SW 1271 (cell line): ENCODE measurements at places on chromosomes 7 and 10.
A peak's percentile ranks its signal among the peaks of the same experiment; 100 is the strongest.

DNA sequence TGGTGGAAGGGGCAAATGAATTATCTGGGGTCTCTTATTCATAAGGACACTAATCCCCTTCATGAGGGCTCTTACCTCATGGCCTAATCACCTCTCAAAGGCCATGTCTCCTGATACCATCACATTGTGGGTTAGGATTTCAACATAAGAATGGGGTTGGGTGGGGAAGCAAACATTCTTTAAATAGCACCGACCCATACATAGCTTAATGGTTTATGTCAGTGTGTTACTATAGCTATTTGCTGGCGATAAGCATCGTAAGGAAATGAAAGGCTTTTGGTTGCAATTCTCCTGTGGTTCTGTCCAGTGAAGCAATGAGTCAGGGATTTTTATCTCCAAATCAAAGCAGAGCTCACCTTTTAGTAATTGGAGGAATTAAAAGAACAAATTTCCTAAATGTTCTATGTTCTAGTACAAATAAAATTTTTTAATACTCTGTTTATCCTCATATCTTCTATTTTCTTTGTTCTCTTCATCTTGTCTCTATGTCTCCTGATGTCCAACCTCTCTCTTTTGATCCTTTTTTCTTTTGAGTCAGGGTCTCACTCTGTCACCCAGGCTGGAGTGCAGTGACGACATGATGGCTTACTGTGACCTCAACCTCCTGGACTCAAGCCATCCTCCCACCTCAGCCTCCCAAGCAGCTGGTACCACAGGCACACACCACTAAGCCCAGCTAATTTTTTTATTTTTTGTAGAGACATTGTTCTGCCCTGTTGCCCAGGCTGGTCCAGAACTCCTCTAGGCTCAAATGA is 57.0 kb upstream of the GLCCI1 start:
- no peak for DNase-seq

- peak; percentile 98 for DNase-seq
Observed at GRCh38 chr7:55132890-55133551, 114.2 kb downstream of the EGFR start.

GRCh38 chr7:38222481-38223096 is 44.5 kb downstream of the STARD3NL start:
- peak; percentile 43 for DNase-seq

DNA sequence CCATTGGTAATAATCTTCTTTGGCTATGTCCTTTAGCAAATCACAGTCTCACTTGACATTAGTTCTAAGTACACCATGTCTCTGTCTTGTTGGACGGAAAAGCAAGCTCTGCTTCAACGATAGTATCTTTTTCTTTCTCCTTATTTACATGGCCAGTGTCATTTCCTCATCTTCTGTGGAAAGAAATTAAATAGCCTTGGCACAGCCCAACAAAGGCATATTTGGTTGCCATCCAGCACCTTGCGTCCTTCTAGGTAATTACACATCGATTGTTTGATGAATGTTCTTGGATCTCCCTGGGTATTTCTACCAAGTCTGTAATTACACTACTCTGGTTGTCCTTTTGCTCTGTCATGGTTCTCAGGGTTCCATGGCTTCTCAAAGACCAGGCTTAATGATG is 183.1 kb downstream of the CHN2 start:
- no peak for DNase-seq

DNA sequence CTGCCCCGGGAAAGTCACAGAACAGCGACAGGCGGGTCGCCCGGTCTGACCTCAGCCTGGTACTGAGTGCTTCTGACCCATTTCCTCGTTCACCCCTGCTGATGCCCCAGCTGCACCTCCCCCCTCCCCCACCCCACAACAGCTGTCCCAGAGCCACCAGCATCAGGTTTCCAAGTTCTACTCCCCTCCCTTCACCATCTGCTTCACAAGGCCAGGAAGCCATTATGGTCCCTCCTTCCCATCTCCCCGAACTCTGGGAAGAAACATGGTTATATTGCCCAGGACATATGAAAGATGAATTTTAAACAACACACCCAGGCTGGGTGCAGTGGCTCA is 301.9 kb upstream of the GALNT17 start:
- no peak for DNase-seq

GRCh38 chr7:30474893-30475292 is 3.7 kb downstream of the NOD1 start:
- no peak for DNase-seq

DNA sequence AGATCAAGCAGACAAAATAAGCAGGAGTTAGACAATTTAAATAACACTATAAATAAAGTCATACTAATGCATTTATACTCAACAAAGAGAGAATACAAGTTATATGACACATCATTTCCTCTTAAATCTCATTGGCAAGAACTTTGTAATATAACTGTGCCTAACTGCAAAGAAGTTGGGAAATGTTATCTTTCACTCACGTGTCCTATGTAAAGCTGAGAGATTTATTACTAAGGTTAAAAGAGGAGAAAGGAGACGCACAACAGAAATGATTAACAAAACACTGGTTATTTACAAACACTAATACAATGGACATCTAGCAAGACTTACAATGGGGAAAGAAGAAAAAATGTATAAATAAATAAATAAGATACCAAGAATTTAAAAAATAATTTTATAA is 12.7 kb upstream of the TMEM273 start:
- no peak for DNase-seq

GRCh38 chr7:51340029-51340838 is 23.6 kb upstream of the COBL start:
- no peak for DNase-seq

DNA sequence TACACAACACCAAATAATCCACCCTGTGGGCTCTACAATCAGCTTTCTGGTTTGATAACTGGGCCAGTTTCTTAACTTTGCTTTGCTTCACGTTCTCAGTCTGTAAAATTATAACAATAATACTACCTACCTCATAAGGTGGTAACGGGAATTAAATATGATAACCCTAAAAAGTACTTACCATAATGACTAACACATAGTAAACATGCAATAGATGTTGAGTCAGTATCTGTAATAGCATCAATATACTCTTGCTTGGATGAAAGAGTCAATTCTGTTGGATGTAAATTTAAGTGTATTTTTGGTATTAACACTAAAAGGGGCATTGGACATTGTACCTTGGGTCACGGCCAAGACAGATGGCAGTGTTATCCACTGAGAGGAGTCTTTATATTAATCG is 160.5 kb downstream of the FOXP2 start:
- DNase-seq: no peak

DNA sequence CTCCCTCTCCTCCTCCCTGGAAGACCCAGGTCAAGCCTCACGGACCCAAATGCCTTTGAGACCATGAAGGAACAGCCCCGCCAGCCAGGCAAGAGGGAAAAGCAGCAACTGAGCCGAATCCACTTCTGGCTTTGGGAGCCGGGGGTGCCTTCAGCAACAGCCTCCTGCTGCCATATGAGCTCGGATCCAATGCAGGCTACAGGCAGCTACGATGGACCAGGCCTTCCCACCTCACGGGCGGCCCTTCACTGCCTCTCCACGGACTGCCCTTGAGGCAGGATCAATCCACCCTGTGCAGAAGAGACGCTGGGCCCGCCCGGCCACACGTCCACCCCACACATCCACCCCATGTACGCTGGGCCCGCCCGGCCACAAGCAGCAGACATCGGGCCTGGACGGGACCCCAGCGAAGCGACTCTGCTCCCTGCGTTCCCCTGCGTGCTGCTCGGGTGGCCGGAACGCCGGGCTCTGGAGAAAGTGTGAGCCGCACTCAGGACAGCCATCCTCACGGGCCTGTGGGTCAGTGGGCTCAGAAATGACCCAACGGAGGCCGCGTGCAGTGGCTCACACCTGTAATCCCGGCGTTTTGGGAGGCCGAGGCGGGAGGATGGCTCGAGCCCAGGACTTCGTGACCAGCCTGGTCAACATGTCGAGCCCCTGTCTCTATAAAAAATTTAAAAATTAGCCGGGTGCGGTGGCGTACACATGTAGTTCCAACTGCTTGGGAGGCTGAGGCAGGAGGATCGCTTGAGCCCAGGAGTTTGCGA is 82.0 kb downstream of the FOXL3 start:
- DNase-seq: no peak

DNA sequence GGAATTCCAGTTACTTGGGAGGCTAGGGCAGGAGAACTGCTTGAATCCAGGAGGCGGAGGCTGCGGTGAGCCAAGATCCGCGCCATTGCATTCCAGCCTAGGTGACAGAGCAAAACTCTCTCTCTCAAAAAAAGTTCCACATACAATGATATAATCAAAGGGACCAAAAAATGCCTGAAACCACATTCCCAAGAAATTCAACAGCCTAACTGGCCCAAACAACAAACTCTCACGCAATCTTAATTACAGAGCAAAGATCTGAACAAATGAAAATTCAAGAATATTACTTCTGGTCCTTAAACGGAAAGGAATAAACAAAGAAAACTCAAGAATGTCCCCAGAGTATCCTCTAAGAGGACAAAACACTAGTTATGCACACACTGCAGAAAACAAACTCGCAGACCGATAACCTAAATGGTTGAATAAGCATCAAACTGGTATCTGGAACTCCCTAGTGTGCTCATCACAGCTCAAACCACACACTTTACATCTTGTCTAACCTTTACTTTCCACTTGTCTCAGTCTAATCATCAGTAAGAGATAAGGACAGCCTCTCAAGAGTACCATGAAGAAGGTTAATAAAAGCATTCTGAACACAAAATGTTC is 3.7 kb downstream of the OGA start:
- no peak for DNase-seq

DNA sequence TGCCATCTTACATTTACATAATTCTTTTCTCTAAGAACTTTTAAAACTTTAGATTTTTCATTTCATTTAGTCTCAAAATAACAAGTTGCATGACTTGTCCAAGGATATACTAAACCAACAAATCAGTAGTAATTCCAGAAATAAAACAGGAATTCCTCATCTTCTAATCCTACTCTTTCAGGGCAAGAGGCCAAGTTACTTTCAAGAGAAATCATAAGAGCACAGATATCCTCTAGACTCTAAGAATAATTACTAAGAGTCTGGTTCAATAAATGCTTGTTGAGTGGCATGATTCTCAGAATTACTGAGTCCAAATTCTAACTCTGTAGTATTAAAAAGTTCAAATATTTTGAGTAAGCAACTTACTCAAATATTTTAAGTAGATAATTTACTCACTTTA is 12.9 kb downstream of the PDZD8 start:
- no peak for DNase-seq

DNA sequence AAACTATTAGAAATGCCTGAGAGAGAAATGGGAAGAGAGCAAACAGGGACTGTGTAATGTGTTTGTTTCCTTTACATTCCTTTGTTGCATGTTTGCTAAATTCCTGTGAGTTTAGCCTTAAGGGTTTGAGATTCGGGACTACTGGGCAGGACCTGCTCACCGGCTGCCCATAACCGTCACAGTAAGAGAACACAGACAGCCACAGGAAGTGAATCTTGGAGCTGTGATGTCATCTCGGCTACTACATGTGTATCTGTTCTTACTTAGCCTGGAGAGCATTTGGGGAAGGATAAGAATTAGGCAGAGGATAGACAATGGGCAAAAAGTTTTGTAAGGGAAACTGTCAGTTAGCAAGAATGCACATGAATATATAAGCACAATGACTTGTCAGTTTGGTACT is 485.1 kb upstream of the KLF6 start:
- no peak for DNase-seq

- no peak for DNase-seq
Observed at GRCh38 chr7:69957661-69958060, 359.4 kb downstream of the AUTS2 start.

GRCh38 chr7:157497744-157498651 is 161.2 kb downstream of the DNAJB6 start:
- DNase-seq: no peak

GRCh38 chr10:74202356-74202755 is 51.3 kb downstream of the ADK start:
- no peak for DNase-seq

- DNase-seq: no peak
Observed at GRCh38 chr10:12022580-12023257, 19.9 kb downstream of the UPF2 start.

- no peak for DNase-seq
Observed at GRCh38 chr10:120788771-120789170, 62.4 kb upstream of the WDR11 start.

DNA sequence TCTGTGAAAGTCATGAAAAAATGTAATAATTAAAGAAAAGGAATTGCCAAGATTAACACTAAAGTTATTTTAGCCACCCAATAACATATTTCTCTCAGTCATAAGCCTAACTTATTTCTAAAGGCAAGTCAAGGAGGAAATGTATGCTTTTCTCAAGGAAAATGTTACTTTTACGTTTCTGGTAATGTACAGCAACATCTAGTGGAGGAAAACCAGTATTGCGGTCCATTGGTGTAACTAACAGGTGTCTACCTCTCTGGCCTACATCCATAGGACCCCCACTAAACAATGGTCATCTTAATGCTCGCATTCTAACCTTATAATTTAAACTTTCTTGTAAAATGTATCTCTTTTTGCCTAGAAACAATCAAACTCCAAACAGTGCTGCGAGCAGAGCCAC is 437.5 kb downstream of the KIF20B start:
- no peak for DNase-seq

DNA sequence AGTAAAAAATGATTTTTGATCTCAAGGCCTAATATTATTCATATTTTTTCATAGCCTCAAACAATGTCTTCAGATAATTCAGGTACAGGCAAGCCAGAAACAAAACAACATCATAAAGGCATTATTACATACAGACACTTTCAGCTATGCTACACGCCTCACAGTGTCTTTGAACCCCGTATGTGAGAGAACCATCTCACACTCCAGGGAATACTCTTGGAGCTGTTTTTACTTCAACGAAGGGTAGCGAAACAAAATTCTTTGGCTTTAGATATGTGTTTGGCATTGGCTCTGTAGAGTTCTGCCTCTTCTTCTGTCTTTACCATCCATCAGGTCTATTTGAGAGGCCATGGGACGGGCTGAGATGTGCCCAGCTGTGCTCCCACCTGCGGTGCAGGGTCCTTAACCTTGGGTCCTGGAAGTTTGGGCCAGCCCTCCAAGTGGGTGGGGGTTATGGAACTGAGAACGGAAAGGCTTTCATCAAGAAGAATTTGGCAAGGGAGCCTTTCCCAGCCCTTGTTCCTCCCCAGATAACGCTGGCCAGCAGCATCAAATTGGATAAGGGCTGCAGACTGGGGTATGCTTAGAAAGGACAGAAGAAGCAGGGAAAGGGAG is 276.9 kb downstream of the TCF7L2 start:
- no peak for DNase-seq

DNA sequence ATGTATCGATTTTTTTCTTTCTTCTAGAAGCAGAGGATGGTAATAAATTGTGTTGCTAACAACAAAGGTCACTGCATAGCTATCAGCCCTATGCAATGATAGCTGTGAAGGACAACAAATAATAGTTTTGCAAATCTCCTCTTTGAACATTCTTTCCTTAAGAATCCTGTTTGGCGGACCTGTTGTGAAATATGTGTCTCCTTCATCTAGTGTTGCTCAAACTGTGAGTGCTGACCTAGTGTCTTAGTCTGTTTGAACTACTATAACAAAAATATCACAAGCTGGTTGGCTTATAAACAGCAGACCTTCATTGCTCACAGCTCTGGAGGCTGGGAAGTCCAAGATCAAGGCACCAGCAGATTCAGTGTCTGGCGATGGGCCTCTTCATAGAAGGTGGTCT is 53.7 kb downstream of the CAV1 start:
- DNase-seq: no peak
